ENCODE measurements at places on chromosomes 4 and X.

GRCh38 chr4:1216869-1217294 lies 32.0 kb downstream of the CTBP1 start:
- no peak for DNase-seq

DNA sequence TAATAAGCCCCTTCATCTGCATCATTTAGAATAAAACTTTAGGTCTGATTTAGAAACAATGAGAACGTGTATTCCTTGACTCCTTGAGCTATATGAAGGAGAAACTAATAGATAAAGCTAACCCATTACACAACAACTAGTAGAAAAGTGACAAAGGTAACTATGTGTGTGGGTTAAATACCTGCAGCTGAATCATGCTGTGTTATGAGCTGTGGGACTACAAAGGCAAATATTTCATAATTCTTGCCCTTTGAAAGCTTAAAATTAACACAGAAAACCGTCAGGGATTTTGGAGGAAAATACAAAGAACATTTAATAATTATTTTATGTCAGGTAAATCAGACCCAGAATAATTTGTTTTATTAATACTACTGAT lies 898 bp upstream of the NDP start:
- DNase-seq: no peak

GRCh38 chr4:5957076-5957475 lies 61.2 kb downstream of the C4orf50 start:
- no peak for DNase-seq

GRCh38 chr4:151835467-151835866 lies 74.7 kb upstream of the GATB start:
- DNase-seq: no peak

- DNase-seq: no peak
Measured at GRCh38 chr4:106607558-106607957, 239.0 kb upstream of the GIMD1 start.

DNA sequence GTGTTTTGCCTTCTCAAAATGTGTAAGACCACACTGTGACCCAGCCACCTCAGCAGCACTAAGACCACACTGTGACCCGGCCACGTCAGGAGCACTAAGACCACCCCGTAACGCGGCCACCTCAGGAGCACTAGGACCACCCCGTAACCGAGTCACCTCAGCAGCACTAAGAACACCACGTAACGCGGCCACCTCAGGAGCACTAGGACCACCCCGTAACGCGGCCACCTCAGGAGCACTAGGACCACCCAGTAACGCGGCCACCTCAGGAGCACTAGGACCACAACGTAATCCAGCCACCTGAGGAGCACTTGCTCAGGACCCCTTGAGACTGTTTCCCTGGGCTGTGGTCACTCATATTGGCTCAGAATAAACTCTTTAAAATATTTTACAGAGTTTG lies 71.7 kb downstream of the MTNR1A start:
- DNase-seq: no peak

- no peak for DNase-seq
Measured at GRCh38 chrX:130826249-130826648, 76.8 kb downstream of the ENOX2 start.

DNA sequence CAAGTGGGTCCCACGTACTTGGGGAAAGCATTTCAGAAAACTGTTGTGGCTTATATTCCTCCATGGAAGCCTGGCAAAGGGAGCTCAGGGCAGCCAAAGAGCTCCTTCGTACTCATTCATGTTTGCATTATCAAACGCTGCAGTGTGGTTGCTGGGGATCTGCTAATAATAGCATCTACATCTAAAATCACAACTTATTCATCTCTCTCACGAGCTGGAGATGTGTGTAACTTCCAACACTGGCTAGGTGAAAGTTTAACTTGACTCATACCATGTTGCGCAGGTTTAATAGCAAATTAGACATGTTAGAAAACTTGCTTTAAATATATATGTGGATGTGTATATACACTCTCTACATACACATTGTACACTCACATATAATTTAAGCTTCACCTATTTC lies 415.1 kb downstream of the AFF2 start:
- no peak for DNase-seq

DNA sequence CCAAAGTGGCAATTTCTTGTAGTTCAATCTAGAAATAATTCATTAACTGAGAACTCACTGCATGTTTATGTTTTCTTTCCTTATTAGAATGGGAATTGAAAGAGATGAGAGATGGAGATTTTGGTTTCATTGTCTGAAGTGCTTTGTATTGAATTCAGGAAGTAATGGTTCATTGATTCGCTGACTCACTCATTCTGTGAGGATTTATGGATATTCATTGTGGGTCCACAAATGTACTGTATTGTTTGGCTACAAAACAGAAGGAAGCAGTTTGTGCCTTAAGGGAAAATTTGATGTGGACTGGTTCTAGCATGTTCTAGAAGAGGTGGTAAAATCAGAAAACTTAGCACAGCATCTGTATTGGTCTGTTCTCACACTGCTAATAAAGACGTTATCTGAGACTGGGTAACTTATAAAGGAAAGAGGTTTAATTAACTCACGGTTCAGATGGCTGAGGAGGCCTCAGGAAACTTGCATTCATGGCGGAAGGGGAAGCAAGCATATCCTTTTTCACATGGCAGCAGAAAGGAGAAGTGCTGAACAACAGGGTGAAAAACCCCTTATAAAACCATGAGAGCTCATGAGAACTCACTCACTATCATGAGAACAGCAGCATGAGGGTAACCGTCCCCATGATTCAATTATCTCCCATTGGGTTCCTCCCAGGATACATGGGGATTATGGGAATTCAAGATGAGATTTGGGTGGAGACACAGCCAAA lies 132.3 kb upstream of the VCX3A start:
- DNase-seq: no peak

DNA sequence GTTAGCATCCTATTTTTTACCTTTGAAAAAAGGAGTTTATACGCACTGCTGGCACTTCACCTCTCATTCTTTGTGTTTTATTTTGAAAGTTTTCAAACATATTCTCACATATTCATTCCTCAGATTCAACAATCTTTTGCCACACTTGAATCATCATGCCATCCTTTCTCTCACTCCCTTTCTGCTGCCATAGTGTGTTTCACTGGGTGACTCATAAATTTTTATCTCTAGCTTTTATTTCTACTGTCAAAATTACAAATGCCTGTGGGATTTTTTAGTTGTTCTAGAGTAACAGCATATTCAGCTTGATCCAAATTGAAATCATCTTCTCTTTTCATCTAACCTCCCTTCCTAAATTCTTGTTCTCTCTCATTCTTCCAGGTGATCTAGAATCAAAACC lies 28.0 kb downstream of the MFSD8 start:
- peak; percentile 45 for DNase-seq

- no peak for DNase-seq
Measured at GRCh38 chr4:151652841-151653547, 107.8 kb downstream of the GATB start.

- no peak for DNase-seq
Measured at GRCh38 chrX:22373766-22374165, 101.1 kb downstream of the CBLL2 start.

DNA sequence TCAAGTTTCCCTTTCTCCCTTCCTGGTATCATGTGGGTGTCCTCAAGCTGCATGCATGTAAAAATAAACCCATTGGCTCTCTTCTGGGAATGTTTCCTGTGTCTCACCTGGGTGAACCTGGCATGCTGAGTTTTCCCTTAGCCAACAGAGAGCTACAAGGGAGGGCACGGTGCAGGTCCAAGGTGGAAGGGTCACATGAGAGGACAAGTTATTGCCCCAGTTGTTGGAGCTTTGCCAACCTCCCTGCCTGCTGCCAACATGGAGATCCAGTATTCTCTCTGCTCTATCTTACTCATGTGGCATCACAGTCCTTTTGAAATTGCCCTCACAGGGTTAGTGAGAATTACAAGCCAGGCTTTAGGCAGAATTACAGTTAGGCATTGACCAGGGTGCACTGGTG lies 196.1 kb upstream of the GYPA start:
- DNase-seq: no peak

DNA sequence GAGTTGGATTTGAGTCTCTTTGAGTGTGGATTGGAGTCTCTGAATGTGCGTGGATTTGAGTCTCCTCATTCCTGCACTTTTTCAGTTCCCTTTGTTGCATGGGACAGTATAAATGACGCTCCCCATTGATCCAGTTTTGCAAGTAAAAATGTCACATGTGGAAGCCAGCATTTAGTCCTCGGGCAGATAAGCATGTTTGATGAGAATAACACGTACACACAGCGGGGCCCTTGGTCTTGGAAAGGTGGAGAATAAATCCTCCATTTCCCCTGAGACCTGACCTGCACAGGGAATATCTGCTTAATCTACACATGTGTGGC lies 8.1 kb downstream of the P2RY8 start:
- no peak for DNase-seq

GRCh38 chr4:176339936-176340761 lies 20.4 kb downstream of the SPCS3 start:
- no peak for DNase-seq
